Activated CD8-positive, alpha-beta memory T cell treated with anti-CD3 and anti-CD28 coated beads for 48 hours (primary cell): ENCODE measurements at places on chromosomes 6 and 20.

- DNase-seq = no peak
Observed at GRCh38 chr6:54191461-54191860, 80.2 kb downstream of the MLIP start.

GRCh38 chr6:109139109-109139508 is 43.8 kb downstream of the CEP57L1 start:
- DNase-seq = no peak

DNA sequence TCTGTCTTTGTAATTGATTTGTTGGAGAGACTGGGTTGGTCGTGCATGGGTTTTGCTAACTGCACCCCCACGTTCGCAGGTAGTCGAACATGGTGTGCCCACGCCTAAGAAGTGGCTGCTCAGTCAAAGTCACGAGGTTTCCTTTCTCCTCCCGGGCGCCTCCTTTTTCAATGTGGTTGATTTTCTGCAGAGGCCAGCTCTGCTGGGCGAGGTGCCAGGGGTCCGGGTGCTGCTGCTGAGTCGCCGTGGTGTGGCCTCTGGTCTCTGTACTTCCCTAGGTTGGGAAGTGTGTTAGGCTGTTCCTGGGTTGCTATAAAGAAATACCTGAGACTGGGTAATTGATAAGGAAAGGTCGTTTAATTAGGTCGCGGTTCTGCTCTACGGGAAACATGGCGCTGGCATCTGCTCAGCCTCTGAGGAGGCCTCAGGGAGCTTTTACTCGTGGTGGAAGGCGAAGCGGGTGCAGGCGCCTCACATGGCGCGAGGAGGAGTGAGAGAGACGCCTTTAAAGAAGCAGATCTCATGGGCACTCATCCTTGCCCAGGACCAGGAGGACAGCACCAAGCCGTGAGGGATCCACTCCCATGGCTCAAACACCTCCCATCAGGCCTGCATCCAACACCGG is 14.1 kb downstream of the OSBPL2 start:
- DNase-seq = no peak

DNA sequence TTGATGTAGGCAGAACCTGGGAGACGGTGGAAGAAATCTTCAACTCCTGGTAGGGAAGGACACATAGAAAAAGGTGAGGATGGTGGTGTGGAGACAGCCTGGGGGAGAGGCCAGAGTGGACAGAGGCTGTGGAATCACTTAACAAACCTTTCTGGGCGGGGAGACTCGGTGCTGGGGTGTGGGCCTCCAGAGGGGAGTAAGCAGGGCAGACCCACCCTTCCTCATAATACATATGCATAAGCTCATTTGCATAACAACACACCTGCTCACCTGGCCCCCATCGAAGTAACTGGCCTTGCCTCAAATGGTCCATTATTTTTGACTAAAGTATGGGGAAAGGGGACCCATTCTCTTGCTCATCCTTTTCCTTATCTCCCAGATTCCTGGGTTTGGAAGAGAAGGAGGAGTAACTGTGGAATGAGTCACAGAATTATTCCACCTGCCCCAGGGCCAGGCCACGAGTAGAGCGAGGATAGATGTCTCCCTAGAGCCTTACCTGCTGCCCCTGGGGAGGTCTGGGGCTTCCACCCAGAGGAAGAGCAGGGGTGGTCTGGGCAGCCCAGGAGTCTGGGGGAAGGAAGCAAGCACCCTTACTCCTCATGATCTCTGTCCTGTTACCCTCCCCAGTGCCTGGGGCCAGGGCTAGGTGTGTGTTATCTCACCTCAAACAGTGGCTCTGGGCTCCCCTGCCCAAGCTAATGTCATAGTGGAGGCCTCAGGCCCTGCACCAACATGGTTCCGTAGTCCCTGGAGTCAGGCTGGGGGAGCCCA is 10.7 kb upstream of the VEGFA start:
- DNase-seq = no peak

GRCh38 chr20:15318682-15319081 is 981.3 kb upstream of the FLRT3 start:
- no peak for DNase-seq

GRCh38 chr6:134590004-134590403 is 272.1 kb upstream of the SGK1 start:
- DNase-seq = no peak

DNA sequence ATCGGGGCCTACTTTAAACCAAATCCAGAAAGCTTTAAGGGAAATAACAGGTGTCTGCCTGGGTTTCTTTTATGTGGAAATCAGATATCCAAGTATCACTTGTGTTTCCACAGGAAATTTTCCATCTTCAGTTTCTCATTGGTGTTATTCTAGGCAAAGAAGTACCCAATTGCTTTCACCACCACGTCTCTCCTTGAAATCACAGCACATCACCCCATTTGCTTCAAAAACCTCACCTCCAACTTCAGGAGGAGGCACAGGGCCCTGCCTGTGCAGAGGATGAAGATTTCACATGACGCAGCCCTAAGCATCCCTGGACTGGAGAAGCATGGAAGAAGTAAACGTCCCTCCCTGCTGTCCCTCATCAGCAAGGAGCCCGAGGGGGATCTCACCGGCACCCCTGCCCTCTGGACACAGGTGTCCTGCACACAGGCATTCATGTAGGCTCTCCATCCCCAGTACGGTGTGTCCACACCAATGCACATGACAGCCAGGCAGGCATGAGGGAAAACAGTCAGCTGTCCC is 182.3 kb downstream of the TBXT start:
- no peak for DNase-seq

GRCh38 chr6:49852975-49853374 is 13.4 kb downstream of the CRISP1 start:
- DNase-seq = no peak

- DNase-seq = no peak
Observed at GRCh38 chr6:94005835-94006234, 586.5 kb upstream of the EPHA7 start.

DNA sequence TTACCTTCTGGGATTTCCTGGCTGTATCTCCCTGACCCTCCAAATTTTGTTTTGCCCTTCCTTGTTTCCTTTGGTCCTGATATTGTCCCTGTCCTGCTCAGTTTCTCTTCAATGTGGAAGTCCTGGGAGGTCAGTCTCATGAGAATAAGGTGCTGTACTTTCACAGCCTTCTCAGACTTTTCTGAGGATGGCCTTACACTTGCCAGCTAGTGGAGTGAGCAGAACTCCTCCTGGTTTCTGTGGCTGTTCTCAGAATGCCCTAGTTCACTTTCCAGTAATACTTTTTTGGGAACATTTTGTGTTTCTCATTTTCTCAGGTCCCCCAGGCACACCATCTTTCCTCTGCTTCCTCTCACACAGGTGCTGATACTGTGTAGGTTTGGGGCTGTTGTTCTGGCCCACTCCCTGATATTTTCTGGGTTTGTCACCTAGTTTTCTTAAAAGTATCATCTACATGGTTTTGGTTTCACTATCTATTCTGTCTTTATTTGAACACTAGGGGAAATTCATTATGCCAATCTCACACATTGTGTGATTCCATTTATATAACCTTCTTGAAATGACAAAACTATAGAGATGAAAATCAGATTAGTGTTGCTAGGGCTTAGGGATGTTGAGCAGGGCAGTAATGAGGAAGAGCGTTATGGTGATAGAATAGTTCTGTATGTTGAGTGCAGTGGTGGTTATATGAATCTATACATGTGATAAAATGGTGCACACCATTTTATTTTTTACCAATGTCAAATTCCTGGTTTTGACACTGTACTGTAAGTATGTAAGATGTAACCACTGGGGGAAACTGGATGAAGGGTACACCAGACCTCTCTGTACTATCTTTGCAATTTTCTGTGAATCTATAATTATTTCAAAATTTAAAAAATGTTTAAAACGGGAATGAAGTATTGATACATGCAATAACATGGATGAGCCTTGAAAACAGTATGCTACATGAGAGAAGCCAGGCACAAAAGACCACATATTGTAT is 27.2 kb upstream of the BRPF3 start:
- DNase-seq = no peak

DNA sequence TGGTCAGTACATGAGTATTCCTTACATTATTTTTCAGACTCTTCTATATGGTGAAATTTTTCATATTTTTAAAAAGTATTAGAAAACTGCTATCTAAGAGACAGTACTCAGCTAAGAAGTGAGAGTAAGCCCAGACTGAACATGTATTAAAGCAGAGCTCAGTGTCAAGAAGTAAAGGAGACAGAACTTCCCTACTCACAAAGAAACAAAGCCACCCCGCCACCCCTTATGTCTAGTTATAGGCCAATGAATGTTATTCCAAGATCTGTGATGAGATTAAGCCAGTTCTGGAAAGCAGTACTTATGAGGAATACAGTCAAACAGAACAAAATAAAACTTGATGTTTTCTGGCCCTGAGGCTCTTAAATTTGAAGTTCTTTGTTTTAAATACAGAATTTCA is 114.5 kb downstream of the RNGTT start:
- DNase-seq = no peak

GRCh38 chr6:139129284-139129683 is 5.6 kb upstream of the HECA start:
- DNase-seq = no peak

DNA sequence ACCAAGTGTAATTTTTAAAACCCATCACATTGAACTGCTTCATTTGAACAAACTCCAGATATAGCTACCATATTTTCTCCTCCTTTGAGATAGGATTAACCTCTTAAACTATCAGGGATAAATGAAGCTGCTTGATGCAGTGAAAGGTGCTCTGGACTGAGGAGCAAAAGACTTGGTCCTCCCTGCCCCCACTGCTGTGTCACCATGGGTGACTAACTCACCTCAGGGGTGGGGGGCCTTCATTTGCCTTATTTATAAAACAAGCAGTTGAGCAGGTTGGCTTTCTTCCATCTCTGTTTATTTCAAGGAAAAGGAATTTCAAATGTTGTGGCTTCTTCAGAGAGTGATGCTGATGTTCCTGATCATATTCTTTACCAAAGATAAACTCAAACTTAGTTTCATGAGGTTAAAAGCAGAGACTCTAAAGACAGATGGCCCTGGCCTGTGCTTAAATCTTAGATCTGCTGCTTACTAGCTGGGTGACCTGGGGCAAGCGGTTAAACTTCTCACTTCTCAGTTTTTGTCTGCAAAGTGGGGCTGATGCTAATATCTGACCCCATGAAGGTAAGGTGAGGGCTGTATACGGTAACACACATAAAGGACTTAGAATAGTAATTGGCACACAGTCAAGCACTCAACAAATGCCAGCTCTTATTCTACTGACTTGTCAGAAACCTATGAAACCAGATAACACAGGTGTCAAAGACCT is 50.5 kb downstream of the FHL5 start:
- no peak for DNase-seq

DNA sequence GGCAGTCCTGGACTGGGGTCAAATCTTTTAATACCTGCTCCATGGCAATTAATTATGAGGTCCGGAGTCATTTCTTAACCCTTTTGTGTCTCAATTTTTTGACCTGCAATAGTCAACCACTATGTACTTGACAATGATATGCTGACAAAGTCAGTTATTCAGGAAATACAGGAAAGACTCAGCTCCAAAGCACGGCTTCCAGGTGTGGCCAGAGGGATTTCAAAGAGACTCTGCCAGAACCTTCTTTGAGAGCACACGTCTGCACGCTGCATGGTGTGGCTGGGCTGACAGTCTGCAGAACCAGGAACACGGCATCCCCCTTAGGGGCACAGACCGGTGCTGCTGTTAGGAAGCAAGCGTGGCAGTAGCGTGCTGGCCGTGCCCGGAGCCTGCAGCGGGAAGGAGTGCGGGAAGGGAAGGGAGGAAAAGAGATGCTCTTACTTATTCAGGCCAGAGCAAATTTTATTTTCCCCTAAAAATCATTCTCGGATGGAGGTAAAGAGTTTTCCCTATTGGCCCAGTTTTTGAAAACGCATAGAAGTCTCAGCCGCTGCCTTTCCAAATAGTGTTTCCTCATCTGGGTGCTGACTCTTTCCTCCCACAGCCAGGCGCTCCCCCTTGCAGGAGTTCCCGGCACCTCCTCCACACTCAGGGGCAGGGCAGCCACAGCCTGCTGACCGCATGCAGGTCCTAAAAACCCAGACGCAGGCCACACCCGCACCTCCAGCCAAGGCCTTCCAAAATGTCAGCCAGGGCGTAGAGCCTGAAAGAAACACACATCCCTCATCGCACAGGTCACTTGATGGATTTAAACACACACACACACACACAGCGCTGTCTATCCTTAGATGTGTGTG is 187.4 kb upstream of the SNX9 start:
- no peak for DNase-seq

GRCh38 chr20:63836458-63837344 is 5.6 kb upstream of the ZBTB46 start:
- no peak for DNase-seq

GRCh38 chr20:51799401-51799860 is 2.9 kb downstream of the SALL4 start:
- no peak for DNase-seq

- no peak for DNase-seq
Observed at GRCh38 chr6:16600026-16600425, 161.2 kb downstream of the ATXN1 start.

GRCh38 chr6:41043151-41043550 is 884 bp downstream of the TSPO2 start:
- DNase-seq = no peak

- no peak for DNase-seq
Observed at GRCh38 chr20:41444821-41445220, 78.2 kb upstream of the EMILIN3 start.

GRCh38 chr6:835476-836160 is 142.7 kb upstream of the EXOC2 start:
- no peak for DNase-seq

DNA sequence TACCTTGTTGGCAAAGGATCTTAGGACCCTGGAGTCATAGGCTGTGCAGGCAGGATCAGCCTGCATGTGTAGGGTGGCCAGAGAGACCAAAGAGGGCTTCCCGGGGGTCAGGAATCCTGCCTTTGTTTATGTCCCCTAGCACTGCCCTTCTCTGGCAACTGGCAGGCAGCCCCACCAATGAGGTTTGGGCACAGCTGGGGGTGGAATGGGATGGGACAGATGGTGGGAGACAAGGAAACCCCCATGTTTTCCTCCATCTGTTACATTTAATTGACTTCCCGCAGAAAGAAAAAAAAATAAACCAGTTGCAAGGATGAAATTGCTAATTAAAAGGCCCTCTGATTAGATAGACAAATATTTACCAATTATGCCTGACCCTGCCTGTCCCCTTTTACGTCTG is 27.6 kb downstream of the CD40 start:
- DNase-seq = no peak

GRCh38 chr20:1165521-1165920 is 19.3 kb downstream of the TMEM74B start:
- no peak for DNase-seq

DNA sequence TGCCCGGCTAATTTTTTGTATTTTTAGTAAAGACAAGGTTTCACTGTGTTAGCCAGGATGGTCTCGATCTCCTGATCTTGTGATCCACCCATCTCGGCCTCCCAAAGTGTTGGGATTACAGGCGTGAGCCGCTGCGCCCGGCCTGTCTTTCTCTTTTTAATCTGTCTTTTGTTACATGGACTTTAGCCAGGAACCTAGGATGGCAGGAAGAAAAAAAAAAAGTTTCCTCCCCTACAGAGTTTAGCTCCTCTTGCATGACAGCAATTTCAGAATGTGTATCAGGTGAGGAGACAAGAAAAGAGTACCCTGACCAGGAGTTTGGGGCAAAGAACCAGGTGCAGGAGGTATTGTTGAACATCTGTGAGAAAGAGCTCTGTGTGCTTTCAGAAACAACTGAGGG is 21.4 kb upstream of the TXLNB start:
- no peak for DNase-seq
